Activated CD8-positive, alpha-beta memory T cell treated with anti-CD3 and anti-CD28 coated beads for 4 hours (primary cell): ENCODE measurements at places on chromosomes 12 and 14.

GRCh38 chr12:30506411-30506810, 189.3 kb downstream of the IPO8 start:
- no peak for DNase-seq

DNA sequence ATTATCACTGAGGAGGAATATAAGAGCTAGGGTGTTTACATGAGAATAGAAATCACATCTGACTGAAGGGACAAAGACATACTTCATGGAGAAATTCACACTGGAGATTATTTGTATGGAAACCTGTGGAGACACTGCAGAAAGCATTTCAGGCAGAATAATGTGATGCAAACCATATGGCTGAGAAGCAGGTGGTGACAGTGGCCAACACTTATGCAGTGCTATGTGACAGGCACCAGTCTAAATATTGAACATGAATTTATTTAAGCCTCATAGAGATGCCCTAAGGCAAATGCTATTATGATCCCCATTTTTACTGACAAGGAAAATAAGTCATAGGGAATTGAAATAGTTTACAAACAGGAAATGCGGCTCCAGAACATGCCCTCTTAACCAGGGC, 16.2 kb downstream of the ALG10B start:
- no peak for DNase-seq

- DNase-seq, result no peak
Measured at GRCh38 chr14:22629361-22629760, 14.8 kb downstream of the OR6J1 start.

GRCh38 chr12:23006413-23006812, 381.4 kb downstream of the ETNK1 start:
- DNase-seq, result no peak

DNA sequence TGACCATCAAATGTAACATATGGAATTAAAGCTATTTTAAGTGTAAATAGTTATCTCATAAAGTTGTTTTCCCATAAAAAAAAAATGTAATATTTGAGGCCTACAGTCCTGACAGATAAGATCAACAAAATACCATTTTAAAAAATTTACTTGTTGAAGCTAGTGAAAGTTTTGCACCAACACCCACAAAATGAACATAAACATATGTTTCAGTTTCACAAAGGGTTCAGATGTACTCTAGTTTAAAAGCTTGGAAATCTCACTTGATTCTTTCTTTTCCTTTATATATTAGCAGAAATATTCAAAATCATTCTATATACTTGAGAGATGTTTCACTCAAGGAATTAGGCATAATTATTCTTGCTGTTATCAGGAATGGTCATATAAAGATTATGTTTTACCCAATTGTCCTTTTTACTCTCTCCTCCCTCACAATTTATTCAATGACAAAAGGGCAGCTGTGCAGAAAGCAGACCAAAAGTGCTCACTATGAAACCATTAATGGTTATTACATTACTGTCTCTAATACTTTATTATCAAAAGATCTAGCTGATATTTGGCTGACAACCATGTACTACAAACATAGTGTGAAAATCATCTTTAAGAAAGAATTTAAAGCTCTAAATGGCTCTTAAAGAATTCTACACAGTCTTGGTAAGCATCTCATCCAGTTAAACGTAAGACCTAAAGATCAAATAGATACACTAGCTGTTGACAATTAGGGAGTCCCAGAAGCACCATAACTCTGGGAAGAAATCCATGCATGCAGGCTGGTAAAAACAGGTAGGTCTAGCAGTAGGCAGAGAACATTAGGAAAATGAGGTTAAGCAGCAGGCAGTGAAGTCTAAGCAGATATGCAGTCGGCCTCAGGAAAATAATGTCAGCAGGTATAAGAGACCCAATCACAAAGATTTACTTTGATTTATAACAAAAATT, 28.8 kb downstream of the KIF21A start:
- DNase-seq, result no peak

DNA sequence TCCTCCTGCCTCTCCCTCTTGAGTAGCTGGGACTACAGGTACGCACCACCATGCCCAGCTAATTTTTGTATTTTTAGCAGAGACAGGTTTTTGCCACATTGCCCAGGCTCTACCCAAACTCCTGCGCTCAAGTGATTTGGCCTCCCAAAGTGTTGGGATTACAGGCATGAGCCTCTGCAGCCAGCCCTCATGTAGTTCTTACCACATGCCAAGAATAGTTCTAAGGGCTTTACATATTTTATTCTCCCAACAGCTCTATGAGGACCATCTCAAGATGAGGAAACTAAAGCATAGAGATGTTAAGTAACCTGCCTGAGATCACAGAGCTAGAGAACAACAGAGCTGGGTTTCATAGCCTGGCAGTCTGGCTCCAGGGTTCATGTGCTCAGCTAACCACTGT, 37.9 kb upstream of the ALDH2 start:
- no peak for DNase-seq

DNA sequence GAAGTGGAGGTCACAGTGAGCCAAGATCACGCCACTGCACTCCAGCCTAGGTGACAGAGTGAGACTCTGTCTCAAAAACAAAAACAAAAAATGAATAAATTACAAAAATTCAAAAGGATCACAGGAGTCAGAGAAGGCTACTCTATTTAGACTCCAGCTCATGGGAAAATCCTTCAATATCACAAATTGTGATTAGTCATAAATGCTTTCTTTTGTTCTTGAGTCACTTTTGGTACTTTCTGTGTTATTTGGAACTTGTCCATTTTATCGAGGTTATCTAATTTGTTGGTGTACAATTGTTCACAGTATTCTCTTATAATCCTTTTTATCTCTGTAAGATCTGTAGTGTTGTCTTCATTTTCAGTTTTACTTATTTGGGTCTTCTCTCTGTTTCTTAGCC, 18.9 kb downstream of the ALDH2 start:
- DNase-seq, result no peak

- DNase-seq, result no peak
Measured at GRCh38 chr12:51792417-51792816, 56.1 kb downstream of the FIGNL2 start.

- DNase-seq, result no peak
Measured at GRCh38 chr12:26741584-26742227, 91.3 kb downstream of the ITPR2 start.

- DNase-seq, result no peak
Measured at GRCh38 chr14:76950055-76951020, 78.2 kb downstream of the IRF2BPL start.

GRCh38 chr14:99554757-99555531, 49.1 kb downstream of the CCDC85C start:
- DNase-seq, result no peak

GRCh38 chr14:68225321-68225720, 405.7 kb downstream of the RAD51B start:
- DNase-seq, result no peak

DNA sequence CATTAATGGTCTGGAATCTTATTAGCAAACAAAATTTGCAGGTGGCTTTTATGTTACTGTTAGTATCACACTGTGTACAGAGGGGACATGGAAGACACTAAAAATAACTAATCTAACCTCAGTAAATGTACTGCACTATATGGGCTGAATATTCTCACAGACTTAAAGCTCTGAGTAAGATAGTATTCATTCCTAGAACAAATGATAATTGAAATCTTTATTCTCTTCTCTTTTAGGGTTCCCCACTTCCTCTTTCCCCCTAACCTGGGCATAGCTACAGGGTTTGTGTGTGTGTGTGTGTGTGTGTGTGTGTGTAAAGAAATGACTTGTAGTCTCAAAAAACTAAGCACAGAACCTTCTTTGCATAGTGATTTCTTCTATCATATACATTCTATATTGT, 21.4 kb upstream of the HECTD1 start:
- no peak for DNase-seq

- no peak for DNase-seq
Measured at GRCh38 chr14:105385698-105386365, 12.5 kb upstream of the TEX22 start.

DNA sequence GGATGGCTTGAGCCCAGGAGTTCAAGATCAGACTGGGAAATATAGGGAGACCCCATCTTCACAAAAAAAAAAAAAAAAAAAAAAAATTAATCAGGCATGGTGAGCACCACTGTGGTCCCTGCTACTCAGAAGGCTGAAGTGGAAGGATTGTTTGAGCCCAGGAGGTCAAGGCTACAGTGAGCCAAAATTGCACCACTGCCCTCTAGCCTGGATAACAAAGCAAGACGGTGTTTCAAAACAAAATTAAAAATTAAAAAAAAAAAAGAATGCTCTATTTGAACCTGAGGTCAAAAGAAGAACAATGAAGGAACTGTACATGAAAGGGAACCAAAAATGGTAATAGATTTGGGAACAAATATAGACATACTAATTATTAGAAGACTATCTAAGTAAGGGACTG, 40.4 kb downstream of the BMP4 start:
- DNase-seq, result no peak

GRCh38 chr14:24147761-24148428, 597 bp downstream of the RNF31 start:
- no peak for DNase-seq

GRCh38 chr14:64602826-64603225, 53.1 kb downstream of the PPP1R36 start:
- DNase-seq, result no peak

GRCh38 chr12:108312693-108313189, 26.4 kb downstream of the CMKLR1 start:
- DNase-seq, result no peak

DNA sequence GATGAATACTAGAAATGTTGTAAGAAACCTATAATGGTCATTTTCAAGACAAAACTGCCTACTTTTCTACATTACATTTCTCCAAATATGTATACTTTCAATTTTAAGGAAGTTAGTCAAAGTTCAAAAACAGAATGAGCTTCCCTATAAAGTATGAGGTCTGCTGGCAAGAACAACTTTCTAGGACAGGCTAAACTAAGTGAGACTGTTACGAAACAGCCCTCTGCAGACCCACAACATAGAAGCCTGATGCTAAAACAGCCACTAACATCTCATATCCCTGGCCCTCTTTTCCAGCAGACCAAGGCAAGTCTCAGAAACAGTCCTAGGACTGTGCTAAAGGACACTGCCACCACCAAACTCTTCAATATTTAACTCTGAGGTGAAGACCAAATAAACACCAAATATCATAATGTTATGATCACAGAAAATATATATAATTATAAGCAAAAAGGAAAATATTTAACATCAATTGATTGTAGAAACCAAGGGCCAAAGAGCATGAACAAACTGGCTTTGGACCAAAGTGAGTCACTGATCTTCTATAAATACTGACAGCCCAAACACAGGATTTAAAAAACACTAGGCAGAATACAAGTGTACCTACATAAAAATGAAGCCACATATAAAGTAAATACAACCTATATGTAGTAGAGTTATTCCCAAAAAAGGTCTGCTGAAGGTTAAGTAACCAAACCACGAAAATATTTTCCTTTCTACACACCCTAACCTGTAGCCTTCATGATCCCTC, 27.7 kb downstream of the PPP4R3A start:
- no peak for DNase-seq

GRCh38 chr12:47155457-47156166, 75.9 kb upstream of the AMIGO2 start:
- no peak for DNase-seq

GRCh38 chr12:793711-794110, 41.3 kb downstream of the WNK1 start:
- DNase-seq, result no peak

DNA sequence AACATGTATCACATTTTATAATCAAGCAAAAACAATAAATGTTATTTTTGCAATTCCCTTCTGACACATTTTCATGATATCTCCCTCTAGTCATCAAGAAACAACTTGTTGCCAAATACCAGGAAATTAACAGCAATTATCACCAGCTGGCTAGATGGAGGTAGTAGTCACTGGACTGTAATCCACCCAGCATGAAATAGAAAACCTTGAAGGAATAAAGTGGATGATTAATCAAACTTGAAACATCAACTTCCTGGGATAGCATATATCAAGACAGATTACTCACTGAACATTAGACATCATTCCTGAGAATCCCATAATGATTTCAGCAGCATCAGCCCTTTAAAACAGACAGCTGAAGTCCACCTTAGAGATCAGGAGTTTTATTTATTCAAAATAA, 259.0 kb downstream of the CCDC59 start:
- no peak for DNase-seq

DNA sequence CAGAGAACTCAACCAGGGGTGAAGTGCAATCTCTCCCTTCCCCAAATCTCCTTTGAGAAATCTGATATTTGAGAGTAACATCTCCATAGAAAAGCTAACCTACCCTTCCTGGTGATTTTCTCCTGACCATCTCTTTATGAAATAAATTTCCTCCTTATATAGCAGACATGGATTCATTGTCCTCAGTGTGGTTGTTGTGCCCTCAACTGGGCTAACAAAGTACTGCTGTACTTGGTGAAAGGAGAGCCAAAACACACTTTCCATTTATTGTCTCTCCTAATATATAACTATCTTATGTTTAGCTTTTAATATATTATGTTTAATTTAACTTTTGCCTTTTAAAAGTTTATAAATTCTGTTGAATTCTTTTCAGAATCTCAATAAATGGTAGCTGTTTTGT, 65.1 kb upstream of the SLCO1B1 start:
- DNase-seq, result no peak

- no peak for DNase-seq
Measured at GRCh38 chr12:123242116-123242904, 9.1 kb downstream of the MTRFR start.

- no peak for DNase-seq
Measured at GRCh38 chr12:6830286-6830890, 2.2 kb downstream of the P3H3 start.

GRCh38 chr14:71579331-71579730, 352.9 kb upstream of the RGS6 start:
- DNase-seq, result no peak

- DNase-seq, result no peak
Measured at GRCh38 chr14:40850191-40850590, 756.5 kb upstream of the LRFN5 start.

- no peak for DNase-seq
Measured at GRCh38 chr12:25186038-25186787, 8.7 kb downstream of the DNAI7 start.

GRCh38 chr12:21888276-21888863, 52.9 kb downstream of the ABCC9 start:
- no peak for DNase-seq

DNA sequence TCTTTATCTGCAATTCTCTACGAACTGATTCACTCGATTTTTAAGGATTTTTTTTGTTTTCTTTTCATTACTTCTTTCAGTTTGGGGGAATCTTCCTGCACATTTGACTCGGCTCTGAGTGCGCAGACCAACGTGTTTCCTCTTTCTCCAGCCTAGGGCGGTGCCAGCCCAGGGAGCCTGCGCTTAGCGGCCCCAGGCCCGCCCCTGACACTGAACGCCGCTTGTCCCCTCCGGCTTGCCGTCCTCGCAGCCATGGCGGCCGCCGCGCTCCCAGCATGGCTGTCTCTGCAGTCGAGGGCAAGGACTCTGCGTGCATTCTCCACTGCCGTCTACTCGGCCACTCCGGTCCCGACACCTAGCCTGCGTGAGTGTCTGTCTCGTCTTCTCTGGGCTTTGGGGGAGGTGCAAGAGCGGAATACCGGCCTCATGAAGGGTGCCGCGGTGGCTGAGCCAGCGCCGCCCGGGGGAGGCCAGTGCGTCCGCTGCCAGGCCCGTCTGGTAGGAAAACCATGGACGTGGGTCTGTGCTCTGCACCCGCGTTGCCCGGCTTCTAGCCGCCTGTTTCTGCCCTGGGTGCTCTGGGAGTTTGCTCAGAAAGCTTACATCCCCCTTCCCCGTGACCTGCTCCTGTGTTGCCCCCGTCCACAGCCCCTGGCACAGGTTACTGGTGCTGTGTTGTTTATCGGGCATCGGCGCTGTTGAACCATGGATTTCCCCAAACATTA, at the start of gene MRPS35:
MRPS35 (plus strand) TSS at position 241 of the 725 bp plus-strand sequence; CDS start at position 253, 12 bp downstream.
- peak; percentile 80 for DNase-seq

GRCh38 chr14:71140157-71140556, 232.9 kb downstream of the PCNX1 start:
- no peak for DNase-seq
